ENCODE measurements at places on chromosomes 13 and 19. TPM values are rescaled to one million over a fixed set of nuclear protein-coding genes. Genes with fewer than 3 reads are reported as not detected.

DNA sequence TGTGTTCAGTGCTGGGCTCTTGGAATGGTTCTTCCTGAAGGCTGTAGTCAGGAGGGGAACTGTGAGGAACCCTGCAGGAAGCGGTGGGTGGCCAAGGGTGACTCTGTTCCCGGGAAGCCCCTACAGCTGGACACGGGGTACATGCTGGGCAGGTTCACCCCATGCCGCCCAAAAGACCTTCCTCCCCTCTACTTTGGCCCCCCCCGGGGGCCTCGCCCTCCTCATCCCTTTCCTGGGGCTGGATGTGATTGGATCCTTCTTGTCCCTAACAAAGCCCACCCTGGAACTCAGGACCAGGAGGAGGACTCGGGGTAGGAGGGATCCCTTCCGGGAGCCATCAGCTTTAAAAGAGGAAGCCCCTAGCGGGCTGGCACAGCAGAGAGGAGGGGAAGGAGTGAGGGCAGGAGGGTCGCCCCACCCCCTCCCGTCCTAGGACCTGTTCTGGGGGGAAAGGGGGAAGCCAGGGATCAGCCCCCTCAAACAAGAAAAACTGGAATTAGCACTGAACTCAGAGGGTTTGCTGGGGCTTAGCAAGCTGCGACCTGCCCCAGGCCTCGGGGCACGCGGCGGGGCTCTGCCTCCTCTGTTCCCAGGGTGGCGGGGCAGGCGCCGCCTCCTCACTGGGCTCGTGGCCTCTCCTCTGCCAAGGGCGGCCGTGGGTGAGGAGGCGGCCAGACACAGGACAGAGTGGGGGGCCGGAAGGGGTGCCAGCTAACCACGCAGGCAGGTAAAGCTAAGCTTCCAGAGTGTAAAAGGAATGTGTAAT is 4.0 kb downstream of the CEBPA start:
- no peak for DNase-seq

- DNase-seq: no peak
Measured at GRCh38 chr13:24181991-24182702, 21.6 kb downstream of the SPATA13 start.

DNA sequence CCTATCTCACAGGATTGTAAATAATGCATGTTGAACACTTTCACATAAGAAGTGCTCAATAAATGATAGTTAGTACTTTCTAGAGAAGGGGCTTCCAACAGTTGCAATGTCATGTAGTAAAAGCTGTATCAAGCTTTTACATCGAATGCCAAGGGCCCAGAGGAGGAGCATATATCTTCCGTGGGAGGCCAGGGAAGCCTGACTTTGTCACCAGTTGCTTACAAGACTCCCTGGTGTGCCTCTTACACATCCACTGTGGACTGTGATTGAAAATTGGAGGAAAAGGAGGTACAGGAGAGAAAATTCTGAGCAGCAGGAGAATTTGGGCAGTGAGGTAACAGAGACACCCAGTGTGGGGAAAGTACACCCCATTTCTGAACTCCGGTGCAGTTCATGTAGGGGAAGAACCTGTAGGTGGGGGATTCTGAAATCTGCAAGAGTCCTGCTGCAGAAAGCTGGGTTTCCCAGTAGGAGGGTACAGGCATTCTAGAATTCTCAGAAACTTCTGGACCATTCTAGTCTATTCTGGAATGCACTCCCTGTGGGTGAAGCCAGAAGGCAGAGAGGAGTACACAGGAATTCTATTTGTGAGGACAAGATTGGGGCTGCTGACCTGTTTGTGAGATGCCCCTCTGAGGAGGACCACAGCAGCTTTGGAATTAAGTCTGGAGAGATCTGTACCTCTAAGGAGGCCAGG is 54.0 kb downstream of the ALOX5AP start:
- no peak for DNase-seq

DNA sequence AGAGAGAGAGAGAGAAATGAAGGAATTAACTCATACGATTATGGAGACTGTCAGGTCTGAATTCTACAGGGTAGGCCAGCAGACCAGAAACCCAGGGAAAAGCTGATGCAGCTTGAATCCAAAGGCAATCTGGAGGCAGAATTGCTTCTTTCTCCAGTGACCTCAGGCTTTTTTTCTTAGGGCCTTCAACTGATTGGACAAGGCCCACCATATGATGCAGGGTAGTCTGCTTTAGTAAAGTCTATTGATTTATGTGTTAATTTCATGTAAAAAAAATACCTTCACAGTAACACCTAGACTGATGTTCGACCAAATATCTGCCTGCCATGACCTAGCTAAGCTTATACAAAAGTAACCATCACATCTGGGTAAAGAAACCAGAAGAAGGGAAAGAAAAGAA is 71.1 kb downstream of the MZT1 start:
- DNase-seq: no peak

DNA sequence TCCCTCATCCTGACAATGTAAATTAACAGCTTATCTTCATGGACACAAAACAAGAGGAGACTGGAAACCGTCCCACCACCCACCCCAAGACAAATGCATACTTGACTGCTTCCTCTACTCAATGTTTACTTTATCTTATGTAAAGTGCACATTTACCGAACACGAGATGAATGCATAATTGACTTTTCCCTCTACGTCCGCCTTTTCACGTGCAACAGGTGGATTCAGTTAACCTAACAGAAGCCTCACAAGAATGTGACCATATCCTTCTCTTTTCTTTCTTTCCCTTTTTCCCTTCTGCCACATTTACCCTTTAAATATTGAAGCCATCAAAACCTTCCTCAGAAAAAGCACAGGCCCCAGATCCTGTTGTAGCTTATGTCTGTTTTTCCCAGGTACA is 468.0 kb downstream of the UQCRFS1 start:
- DNase-seq: no peak

- no peak for DNase-seq
Measured at GRCh38 chr19:31066385-31066784, 282.9 kb downstream of the TSHZ3 start.

- no peak for DNase-seq
Measured at GRCh38 chr13:61884830-61885229, 469.2 kb upstream of the PCDH20 start.

- no peak for DNase-seq
Measured at GRCh38 chr13:93589788-93590187, 363.2 kb downstream of the GPC6 start.

- no peak for DNase-seq
Measured at GRCh38 chr13:69274231-69274630, 833.4 kb upstream of the ATXN8OS start.

ZNF296 gene
- 0.51 TPM for total RNA-seq

USPL1 gene
- total RNA-seq: 26.4 TPM

LGALS14 gene
- not detected for total RNA-seq

SHANK1 gene
- 0.09 TPM for total RNA-seq

CD79A gene
- total RNA-seq: 0.34 TPM

All from dermis blood vessel endothelial cell (primary cell).